Urothelium cell line (cell line): ENCODE measurements at places on chromosomes 7 and 10.
A peak's percentile ranks its signal among the peaks of the same experiment; 100 is the strongest.

DNA sequence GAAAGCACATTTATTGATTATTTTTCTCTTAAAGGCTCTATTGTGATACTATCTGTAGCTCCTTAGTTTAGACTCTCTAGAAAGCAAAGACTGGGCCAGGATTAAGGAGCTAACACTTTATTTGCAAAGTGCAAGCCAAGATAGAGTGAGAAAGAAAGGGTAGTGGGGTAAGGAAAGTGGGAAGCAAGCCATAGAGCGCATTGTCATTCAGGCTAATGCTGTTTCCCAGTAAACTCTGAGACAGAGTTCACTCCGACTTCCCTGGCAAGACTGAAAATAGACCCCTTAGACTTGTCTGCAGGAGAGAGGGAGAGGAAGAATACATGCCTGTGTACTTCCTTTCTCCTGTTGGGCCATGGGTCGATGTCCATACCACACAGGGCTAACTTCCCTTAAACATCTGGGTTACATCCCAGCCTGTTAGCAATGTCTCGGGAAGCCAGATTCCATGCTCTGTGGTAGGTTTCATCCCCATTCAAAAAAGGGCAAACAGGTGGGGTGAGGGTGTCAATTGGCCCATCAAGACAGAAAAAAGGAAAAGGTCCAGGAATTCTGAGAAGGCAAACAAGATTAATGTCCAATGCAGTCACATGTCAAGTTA, 875.8 kb upstream of the CELF2 start:
- no peak for DNase-seq

DNA sequence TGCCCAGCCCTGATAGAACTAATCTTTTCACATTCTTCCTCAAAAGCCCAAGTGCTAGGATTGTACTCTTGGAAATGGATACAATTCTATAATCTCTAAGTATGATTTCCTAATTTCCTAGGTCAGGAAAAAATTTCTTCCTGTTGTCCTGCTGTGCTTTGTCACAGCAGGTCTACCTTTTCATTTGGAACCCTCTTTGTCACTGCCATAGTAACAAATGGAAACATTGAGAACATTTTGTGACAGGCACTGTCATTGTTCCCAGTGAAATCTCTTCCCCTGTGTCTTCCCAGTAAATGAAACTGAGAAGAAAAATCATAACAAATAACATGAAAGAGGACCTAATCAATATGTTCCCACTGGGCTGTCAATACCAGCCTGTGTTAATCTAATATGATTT, 150.9 kb upstream of the KAT6B start:
- no peak for DNase-seq

DNA sequence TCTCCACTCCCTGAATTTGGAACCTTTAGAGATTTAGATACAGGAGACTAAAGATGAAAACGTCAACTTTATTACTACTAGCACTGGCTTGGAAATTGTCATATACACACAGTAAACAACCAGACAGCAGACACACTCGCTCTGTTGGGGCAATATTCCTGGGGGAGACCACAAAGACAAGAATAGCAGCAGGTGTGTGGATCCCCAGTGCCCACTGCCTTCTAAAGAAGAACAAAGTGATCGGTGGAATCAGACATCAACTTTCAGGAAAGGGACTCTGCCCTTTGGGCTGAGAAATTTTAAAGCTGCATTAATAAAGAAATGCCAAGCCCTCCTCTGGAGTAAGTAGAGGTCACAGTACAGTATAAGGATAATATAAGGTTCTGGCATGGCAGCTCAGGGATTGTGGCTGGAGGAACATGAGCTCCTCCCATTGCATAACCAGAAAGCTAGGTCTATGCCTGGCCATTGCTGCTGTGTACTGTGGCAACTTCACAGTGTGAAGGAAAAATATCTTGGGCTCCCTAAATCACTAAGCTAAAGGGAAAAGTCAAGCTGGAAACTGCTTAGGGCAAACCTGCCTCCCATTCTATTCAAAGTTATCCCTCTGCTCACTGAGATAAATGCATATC, 57.1 kb upstream of the ANKRD1 start:
- no peak for DNase-seq

DNA sequence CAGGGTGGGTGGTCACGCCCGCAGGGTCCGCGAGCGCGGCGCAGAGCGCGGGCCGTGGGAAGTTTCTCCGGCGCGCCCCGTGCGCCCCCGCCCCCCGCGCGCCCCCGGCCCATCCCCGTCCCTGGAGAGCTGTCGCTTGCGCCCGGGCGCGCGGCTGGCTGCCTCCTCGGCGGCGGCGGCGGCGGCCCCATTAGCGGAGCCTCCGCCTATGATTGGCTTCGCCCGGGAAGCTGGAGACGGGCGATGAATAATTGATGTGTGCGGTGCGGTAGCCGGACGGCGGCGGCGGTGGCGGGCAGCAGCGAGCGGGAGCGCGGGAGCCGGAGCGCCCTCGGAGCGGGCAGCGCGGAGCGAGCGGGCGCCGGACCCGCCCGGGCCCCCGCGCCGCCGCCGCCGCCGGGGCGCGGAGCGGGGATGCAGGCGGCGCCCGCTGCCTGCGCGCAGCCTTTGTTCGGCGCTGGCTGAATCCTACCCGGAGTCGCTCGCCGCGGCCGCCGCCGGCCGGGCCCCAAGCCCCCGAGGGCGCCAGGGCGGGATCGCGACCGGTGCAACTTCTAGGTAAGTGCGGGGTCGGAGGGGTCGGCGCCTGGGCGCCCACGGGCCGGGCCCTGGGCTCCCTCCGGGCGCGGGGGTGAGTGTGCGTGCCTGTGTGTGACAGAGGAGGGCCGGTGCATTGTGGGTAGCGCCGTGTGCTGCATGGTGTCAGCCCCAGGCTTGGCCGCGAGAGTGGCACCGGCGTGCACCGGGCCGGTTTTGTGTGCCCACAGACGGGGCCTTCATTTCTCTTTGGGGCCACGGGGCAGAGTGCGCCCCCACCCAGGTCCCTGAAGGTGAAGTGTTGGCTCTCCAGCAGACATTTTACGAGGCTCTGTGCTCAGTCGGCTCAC, 103.8 kb upstream of the PPIF start:
- no peak for DNase-seq

DNA sequence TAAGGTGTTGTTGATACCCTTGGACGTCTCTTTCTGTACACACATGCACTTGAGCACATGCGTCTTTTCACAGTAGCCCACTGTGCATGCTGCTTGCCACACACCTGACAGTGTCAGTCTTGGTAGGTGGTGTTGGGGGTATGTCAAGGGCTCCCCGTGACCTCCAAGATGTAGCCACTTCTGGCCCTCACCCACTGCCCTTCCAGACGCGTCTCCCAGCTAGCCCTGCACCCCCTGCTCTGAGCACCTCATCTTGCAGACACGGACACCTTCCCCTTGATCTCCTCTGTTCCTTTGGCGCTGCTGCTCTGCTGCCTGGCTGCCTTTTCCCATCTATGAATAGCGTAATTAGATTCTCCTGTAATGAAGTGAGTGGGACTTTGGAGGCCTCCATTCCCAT, 75.2 kb upstream of the TNS3 start:
- DNase-seq, result no peak

DNA sequence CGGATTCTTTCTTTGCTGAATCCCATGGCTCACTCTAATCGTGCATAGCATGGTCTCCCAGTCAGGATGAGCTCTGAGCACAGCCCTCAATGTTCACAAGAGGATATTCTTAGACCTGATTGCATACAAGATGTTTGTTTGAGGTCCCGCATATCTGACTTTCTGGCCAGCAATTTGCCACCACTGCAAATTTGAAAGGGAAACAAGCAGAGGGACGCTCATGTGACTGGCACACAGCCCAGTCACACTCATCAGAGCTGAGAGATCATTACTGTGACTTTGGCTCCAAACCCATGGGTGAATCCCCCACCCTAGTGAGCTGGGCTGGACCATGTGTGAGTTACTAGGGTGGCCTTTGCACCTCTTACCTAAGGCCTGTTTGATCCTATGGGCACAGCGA, 9.9 kb downstream of the TAS2R41 start:
- no peak for DNase-seq

DNA sequence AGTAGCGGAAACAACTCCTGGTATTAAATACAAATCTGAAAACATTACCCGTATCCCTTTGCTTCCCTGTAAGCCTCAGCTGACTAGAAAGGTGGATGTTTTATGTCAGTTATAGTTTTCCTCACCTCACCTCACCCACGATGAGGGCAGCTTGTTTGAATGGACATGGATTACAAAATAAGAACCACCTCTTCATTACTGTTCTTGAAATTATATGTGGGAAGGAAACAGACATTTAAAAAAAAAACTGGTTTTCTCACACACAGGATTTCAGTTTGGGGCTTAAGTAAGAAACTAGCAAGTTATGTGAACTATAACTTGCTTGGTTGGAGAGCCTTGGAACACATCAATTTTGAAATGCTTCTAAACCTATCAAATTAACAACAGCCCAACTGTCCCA, 232.9 kb upstream of the CCDC6 start:
- no peak for DNase-seq

- peak; percentile 53 for DNase-seq
Observed at GRCh38 chr7:121961089-121961867, 88.3 kb downstream of the PTPRZ1 start.

DNA sequence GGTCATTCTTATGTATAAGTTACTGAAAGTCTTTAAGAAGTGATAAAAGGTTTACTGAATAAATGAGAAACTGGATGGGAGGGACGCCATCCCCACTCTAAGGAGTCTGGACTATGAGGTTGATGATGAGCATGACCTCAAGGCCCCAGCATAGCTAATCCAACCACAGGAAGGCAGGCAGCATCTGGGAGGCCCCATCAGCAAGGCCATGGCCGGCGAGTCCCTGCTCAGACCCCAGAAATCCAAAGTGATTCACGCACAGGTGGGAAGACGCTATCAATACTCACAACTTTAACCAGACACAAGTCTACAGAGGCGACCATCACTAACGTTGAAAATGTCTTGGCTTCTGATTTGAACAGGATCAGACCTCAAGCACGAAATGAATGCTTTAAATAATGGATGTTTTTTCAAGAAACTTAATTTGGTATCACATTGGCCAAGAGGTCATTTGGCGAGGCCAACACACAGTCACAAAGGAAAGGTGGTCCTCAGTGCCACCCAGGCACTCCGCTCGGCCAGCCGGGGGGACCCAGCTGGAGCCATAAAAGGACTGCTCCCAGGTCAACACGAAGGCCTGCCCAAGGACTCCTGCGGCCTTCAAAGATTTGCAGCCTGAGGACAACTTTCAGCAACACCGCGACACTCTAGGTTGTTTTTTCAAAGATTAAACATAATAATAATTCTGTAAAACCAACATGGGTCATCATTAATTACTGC, 228.5 kb downstream of the PTPRN2 start:
- DNase-seq, result no peak

GRCh38 chr10:61891906-61892585, 9.5 kb upstream of the ARID5B start:
- no peak for DNase-seq

- no peak for DNase-seq
Observed at GRCh38 chr10:17805921-17806577, 3.1 kb upstream of the MRC1 start.

DNA sequence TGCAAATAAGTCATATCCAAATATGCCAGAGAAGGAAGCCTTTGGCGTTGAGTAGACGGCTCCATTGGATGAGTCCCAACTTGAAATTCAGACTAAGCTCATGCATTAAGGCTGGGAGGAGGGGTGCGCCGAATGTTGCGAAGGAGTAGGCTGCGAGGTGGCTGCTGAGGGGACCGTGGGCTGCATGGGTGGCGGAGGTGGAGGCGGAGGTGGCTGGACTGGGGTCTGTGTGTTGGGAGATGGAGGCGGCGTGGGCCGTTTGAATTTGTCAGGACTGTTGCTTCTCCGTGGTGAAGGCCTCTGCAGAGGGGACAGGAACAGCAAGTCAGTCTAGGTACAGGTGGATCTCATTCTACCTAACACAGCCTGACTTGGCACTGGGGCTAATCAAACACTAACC, 39.6 kb upstream of the MRLN start:
- no peak for DNase-seq

GRCh38 chr7:39504963-39505362, 61.2 kb upstream of the YAE1 start:
- DNase-seq, result peak; percentile 82

DNA sequence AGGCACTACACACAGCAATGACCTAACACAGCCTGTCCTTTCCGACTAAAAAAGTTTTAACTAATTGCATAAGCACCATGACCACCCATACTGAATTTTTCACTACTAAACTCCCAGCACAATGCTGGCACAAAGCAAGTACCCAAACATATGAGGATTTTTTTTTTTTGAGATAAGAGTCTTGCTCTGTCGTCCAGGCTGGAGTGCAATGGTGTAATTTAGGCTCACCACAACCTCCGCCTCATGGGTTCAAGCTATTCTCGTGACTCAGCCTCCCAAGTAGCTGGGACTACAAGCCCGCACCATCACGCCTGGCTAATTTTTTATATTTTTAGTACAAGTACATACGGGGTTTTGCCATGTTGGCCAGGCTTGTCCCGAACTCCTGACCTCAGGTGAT, 5.1 kb downstream of the UBE2H start:
- DNase-seq, result no peak

DNA sequence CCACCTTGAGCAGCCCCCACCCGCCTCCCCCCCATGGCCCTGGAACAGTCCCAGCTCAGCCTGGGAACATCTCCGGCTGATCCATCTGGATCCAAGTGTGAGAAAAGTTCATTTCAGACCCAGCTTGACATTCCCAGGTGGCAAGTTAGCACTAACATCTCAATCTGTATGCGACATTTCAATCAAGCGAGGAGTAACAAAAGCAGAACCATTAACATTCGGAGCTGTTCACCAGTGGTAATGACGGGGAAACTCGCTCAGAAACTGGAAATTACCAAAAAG, 65.4 kb downstream of the PAX2 start:
- DNase-seq, result no peak

DNA sequence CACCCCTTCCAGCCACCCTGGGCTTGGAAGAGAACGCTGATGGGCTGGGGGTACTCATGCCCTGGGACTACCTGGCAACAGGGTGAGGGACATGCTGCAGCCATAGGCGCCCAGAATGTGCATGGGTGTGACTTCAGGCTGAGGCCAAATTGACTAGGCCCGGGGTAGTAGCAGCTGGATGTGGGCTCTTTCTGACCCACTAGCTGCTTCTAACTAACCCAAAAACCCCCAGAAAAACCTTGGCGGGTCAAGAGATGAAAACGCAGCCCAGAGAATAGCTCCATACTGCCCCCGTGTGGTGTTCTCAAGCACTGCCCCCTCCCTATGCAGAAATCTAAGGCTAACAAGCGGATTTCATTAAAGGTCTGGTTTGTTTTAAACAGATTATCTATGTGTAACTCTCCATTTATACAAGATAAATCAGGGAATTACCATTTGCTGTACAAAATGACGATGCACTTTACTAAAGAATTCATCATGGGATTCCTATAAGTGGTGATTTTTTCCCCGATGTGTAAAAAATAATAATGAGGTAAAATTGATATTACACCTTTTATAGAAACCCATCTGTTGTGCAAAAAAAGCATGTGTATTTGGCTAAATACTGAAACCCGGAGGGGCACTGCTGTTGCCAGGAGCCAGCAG, 4.2 kb downstream of the SMARCD3 start:
- DNase-seq, result no peak

DNA sequence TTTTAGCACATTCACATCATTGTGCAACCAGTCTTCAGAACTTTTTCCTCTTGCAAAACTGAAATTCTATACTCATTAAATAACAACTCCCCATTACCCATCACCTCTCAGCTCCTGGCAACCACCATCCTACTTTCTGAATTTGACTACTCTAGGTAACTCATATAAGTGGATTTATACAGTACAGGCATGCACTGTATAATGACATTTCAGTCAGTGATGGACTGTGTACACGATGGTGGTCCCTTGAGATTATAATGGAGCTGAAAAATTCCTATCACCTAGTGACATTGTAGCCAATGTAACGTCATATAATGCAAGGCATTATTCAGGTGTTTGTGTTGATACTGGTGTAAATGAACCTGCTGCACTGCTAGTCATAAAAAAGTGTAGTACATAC, 60.1 kb downstream of the BTRC start:
- no peak for DNase-seq

- no peak for DNase-seq
Observed at GRCh38 chr7:95546647-95547046, 49.7 kb downstream of the PDK4 start.
